ENCODE measurements at places on chromosomes 2 and 18.
A peak's percentile ranks its signal among the peaks of the same experiment; 100 is the strongest.

- DNase-seq = no peak
These were observed 2.3 kb upstream of the MAL start for GRCh38 chr2:95023222-95023597.

- DNase-seq = peak; percentile 22
These were observed 579 bp downstream of the MAT2A start for GRCh38 chr2:85539361-85540132.

- no peak for DNase-seq
These were observed 590 bp downstream of the MDH1 start for GRCh38 chr2:63589148-63589958.

DNA sequence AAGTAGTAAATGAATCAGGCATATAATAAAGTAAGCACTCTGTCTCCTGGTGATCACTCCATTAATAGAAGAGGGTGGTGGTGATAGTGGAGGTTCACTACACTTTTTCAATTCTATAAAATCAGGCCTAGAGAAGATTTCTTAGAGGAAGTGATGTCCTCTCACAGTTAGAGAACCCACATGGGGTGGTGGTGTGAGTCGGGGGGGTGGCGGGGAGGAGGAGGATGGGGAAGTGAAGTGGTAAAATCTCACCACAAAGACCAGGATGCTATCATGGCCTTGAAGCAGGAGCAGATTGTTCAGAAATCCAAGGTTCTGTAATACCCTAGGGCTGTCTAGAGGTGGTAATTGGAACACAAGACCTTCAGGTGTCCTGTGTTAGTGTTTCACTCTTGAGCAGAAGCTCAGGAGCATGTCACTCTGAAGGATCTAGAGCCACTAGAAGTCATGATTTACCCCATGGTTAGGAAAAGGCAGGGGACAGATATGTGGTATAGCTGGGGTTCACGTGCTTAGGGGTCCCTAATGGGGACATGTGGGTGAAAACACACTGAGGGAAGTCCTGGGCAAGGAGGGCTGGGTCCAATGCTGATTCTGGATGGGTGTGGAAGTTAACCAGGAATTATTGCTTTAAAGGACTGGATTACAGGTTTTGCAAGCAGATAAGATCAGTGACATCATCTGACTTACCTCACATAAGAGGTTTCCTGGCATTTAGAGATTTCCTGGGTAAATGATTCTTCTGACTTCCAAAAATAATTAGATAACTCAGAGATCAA lies 31.0 kb downstream of the RNF125 start:
- DNase-seq = peak; percentile 86

DNA sequence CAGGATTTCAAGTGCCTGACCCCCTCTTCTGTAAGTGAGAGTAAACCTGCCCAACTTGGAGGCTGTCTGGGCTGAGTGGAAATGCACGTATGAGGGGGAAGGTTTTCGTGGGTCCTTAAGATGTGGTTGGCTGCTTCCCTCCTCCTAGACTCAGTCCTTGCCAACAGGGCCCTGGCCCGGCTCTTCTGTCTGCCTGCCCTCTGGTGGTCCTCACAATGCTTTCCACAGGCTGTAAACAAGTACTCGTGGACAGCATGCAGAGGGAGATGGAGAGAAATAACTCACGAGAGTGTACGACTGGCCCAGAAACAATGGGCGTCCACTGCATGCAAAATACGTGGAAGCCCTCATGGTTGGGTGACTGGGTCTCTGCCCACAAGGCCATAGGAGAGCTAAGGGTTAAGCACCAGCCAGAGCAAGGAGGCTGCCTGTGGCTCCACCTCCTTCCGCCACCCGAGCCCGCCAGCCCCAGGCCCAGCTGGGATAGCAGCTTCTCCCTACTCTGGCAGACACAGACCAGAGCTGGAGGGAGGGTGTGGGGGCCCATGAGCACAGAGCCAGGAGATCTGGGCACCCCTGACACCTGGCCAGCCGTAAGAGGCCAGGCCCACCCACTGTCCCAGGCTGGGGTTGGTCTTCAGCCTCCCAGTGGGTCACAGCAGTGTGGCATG lies 17.0 kb upstream of the ARHGEF4 start:
- DNase-seq = no peak

GRCh38 chr2:216732334-216732733 lies 37.0 kb upstream of the IGFBP5 start:
- DNase-seq = no peak

- no peak for DNase-seq
These were observed 41.7 kb downstream of the SH3BP4 start for GRCh38 chr2:234993541-234993981.

DNA sequence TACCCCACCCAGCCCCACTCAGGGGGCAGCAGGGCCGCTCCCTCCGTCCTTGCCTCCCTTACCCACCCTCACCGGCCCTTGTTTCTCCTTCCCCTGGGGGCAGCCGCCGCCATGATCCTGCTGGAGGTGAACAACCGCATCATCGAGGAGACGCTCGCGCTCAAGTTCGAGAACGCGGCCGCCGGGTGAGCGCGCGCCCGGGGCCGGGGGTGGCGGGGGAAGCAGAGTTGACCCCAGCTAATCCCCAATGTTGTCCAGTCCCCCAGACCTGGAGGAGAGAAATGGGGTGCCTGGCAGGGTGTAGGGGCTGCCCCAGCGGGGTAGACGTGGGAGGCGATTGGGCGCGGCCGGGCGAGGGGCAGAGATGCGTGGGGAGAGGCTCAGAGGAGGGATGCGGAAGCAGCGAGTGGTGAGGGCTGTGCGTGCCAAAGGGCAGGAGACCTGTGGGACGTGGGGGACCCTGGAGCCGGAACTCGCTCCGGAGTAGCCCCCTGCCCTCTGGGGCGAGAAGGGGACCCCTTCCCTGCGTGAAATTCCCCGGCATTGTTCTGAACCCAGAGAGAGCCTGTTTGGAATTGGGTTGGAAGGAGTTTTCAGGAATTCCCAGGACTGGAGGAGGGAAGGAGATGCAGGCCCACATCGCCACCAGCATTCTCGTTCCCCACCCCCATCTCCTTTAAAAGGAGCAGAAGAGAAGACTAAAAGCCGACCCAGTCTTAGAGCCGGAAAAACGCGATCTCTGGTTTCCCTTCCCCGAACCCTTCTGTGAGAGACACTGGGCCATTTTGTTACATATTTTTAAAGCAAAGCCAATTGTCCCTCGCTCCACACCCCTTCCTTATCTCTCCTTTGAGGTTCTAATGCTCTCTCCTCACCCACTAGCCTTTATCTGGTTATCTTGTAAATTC lies 625 bp downstream of the ARPC2 start:
- peak; percentile 26 for DNase-seq

DNA sequence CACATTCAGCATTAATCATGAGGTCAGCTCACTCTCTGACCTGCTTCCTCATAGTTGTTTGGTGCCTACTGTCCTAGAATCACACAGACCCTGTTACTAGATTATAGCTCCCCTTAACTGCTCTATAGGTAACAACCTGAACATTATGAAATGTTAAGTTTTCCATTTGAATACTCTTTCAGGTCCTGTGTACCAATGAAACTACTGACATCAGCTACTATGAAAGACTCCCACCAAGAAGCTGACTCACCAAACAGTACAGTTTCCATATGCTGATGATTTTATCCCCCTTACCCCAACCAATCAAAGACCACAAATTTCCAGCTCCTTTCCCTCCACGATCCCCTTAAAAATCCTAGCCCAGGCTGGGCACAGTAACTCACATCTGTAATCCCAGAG lies 56.3 kb downstream of the SRBD1 start:
- no peak for DNase-seq

DNA sequence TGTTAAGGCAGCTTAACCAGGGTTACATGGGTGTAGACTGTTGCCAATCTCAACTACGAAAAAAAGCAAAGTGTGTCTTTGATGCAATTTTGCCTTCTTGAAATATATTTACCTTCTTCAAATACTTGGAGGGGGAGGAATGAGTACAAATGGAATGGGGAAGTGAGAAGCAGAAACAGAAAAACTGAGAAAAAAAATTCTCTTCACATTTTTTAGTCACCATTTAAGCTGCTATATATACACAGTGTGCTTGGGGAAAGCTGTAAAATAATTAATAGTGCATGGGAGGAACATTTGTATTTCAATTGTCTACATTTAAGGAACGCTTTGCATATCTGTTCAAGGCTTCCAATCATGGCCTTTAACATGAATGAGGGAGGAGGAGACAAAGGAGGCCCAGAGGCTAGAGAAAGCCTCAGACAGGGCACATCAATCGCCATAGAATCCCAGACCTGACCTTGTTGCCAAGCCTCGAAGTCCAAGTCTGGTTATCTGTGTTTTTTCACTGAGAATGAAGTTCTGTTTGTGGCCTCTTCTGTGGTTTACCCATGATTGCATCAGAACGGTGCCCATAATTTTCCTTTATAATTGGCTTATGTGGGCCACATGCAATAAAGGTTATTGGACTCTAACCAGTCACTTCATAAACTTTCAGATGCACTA lies 158.6 kb downstream of the PIK3C3 start:
- DNase-seq = peak; percentile 86

- no peak for DNase-seq
These were observed 47.3 kb upstream of the GALR1 start for GRCh38 chr18:77202329-77202728.

GRCh38 chr2:161480123-161480522 lies 64.0 kb downstream of the TBR1 start:
- DNase-seq = no peak

DNA sequence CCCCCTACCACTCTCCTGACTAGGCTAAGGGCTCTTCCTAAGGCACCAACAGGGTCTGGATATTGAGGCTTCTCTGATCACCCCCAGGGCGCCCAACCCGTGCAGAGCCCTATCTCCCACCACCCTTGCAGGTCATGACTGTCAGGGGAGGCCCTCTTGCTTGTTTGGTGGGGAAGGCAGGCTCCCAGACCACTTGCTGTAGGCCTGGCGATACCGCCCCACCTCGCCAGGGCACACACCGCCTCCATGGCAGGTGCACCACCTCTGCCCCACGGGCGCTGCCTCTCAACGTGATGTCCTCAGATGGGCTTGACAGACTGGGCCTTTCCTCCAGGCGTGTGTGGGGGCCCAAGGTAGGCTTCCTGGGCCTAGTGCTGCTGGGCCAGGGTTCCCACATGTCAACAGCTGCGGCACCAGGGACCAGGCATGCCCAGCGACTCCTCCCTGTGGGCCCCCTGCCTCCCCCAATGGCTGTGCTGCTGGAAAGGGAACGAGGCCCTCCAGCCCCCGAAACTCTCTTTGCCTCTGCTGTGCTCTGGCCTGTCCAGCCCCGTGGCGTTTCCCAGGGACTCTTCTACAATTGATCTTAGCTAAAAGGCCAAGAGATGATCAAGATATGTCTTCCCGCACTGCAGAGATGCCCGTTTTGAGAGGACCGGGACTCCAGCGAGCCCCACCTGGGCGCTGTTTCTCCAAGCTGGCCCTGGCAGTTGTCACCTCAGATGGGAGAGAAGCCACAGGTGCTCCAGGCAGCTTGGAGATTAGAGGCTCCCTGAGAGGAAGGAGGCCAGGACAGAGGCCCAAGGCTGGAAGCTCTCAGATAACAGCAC lies 7.5 kb downstream of the NPPC start:
- DNase-seq = no peak

- DNase-seq = no peak
These were observed 267.9 kb downstream of the LPIN1 start for GRCh38 chr2:12014088-12014960.

DNA sequence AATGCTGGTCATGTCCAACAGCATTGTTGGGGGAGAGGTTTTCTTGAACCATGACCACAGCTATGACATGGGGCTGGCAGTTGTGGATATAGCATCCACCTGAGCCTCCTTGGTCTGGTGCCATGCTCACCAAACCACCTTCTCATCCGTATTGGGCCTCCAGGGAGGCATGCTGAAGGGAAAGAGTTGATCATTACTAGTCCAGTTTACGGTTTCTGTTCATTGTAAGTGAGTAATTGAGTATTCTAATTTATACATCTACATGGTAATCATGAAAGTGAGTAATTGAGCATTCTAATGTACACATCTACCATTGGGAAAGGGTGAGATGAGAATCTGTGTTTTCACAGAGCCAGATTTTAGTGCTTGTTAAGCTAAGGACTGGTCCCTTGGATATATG lies 6.8 kb downstream of the TMEM87B start:
- no peak for DNase-seq

DNA sequence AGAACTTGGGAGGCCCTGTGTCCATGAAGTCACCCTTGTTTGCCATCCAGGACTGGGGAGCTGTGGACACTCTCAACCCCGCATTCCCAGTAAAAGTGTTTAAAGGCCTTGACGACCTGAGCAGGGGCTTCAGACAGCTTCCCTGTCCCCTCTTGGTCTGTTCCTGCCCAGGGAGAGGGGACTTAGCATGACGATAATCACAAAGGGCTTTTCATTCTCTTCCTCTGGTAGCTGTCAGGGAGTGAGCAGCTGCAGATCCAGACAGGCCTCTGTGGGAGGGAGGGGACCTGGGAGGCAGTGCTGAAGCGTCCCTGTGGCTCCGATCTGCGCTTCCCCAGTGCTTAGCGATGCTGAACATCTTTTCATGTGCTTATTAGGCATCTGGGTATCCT lies 77.8 kb upstream of the HS6ST1 start:
- no peak for DNase-seq

DNA sequence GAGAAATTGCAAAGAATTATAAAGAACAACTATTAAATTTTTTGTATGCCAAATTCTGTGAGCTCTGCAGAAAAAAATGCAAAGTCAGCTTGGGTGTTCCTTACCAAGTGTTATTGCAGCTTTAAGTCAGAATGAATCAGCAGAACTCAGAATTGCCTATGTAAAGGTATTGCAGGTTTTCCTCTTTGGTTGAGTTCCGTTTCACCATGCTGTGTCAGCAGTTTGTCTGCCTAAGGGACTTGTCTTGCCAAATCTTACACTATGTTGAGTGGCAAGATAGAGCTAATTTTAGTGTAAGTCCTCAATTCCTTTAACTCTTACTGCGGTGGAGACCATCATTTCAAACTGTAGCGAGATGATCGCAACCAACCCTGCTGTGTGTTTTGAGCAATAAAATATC lies 38.8 kb downstream of the ADAM23 start:
- no peak for DNase-seq

GRCh38 chr2:41031282-41031681 lies 579.4 kb upstream of the SLC8A1 start:
- DNase-seq = no peak

DNA sequence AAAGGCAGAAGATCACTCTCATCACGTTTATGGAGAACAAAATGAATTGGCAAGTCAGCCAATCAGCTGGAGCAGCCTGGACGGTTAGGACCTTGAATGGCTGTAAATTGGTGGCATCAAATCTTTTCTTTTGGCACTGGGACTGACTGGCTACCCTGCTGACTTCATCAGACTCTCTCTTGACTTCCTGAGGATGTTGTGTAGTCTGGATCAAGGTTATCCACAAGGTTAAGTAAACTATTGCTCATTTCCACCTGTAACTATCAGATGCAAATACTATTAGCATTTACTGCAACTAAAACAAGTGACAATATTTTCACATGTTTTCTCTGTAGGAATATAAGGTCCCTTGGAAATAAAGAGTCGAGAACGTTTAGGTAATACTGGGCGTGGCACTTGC lies 134.3 kb upstream of the RASGRP3 start:
- no peak for DNase-seq

GRCh38 chr2:43084699-43085091 lies 141.7 kb downstream of the ZFP36L2 start:
- no peak for DNase-seq
